ENCODE measurements at places on chromosomes 16 and 17.

- DNase-seq: no peak
These were observed 197.6 kb downstream of the CDH13 start for GRCh38 chr16:82824408-82824807.

- DNase-seq: no peak
These were observed 61.0 kb downstream of the TNRC6C start for GRCh38 chr17:78019367-78019975.

DNA sequence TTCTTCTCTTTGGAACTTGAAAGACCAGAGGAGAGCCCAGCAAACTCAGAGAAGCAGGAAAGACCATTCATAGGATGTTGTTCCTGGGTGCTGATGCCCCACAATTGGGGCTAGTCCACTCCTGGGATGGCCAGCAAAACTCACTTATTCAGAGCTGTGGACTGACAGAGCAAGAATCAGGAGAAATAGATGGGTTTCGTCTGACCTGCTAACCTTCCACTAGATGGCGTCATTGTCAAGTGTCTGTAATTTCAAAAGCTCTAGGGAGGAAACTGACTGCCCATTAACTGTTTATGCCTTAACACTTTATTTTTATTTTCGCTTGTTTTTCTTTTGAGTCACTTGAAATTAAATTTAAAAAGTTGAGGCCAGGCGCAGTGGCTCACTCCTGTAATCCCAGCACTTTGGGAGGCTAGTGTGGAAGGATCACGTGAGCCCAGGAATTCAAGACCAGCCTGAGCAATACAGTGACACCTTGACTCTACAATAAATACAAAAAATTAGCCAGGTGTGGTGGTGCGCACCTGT lies 28.7 kb upstream of the MILR1 start:
- no peak for DNase-seq

DNA sequence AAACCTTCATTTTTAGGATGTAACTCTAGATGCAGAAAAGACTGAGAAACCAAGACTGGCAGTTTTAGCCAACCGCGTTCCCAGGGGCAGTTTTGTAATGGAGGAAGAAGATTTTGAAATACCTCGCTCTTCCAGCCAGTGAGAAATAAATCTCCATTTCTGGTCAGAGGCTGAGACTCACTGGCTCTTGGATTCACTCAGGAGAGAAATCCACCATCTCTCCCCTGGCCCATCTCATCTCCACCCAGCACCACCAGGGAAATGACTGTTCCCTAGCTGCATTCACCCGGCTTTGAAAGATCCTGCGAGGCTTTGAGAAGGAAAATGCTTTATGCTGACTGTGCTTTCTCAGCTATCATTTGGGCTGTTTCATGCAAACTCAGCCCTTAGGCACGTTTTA lies 185.2 kb downstream of the SOX9 start:
- DNase-seq: no peak

GRCh38 chr17:47063475-47063874 lies 84.4 kb upstream of the RPRML start:
- DNase-seq: no peak

GRCh38 chr17:45334701-45335677 lies 18.2 kb upstream of the MAP3K14 start:
- DNase-seq: no peak

All from GM12891 (cell line).